ENCODE measurements at places on chromosomes 1 and 21.

DNA sequence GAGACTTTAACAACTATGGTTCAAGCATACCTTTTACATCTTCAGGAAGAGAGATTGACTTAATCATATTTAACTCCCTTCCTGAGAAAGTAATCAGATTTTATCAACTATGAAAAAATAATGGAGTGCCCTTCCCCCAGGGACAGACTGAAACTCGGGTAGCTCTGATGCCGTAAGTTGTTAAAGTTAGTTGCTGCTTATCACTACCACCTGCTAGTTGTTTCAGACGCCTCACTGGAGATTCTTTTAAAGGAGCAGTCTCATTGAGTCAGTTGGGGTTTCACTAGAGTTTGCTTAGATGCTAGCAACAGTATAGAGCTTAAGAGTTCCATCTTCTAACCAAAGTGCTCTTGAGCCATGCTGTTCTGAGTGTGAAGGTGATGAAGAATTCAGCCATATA, 17.0 kb upstream of the TRAF5 start:
- no peak for DNase-seq

DNA sequence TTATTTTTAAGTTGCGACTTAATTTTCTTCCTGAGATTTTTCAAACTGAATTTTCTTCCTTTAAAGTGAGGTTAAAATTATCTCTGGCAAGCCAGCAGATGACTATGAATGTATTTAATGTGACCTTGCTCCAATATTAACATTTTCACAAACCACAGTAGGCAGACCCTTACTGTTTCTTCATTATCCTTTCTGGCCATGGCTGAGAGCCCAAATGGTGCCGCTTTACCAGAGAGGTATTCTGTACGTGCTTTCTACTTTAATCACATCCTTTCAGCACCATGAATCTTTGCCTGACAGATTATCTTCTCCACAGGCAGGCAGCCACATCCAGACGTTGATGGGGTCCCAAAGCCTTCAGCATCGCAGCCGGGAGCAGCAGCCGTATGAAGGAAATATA, 129.6 kb downstream of the LRRC40 start:
- DNase-seq: no peak

- DNase-seq: no peak
Measured at GRCh38 chr21:35016071-35016470, 33.0 kb downstream of the RUNX1 start.

DNA sequence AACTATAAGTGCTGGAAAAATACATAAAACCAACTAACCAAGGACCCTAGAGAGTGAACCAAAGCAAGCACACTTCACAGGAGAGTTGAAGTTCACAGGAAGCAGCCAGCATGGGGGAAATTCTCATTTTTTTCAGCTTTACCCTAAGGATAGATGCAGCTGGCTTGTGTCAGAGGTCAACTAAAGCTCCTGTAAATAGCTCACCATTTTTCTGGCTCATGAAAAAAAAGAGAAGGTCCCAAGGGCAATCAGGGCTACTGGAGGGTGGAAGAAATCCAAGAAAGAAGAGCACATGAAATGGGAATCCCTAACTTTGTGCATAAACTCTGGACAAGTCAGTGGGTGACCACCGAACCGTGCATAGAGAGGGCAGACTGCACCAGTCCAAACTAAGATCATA, 58.3 kb downstream of the KCNJ15 start:
- no peak for DNase-seq

- no peak for DNase-seq
Measured at GRCh38 chr1:93807311-93807930, 71.6 kb downstream of the DNTTIP2 start.

GRCh38 chr1:21622466-21623315, 46.5 kb downstream of the RAP1GAP start:
- DNase-seq: peak; percentile 14

- no peak for DNase-seq
Measured at GRCh38 chr1:157301477-157302198, 163.4 kb upstream of the ETV3 start.
